Activated CD4-positive, alpha-beta T cell treated with anti-CD3 and anti-CD28 coated beads, Interleukin-2, amount 10 ng/mL, durations not matched to agents 24 days and 14 days (primary cell): ENCODE measurements at places on chromosomes 7 and 10. TPM values are rescaled to one million over a fixed set of nuclear protein-coding genes. Genes with fewer than 3 reads are reported as not detected.

The FAM237B gene
- total RNA-seq, result not detected in 2 replicates

The UNCX gene
- not detected in 2 replicates for total RNA-seq

DNA sequence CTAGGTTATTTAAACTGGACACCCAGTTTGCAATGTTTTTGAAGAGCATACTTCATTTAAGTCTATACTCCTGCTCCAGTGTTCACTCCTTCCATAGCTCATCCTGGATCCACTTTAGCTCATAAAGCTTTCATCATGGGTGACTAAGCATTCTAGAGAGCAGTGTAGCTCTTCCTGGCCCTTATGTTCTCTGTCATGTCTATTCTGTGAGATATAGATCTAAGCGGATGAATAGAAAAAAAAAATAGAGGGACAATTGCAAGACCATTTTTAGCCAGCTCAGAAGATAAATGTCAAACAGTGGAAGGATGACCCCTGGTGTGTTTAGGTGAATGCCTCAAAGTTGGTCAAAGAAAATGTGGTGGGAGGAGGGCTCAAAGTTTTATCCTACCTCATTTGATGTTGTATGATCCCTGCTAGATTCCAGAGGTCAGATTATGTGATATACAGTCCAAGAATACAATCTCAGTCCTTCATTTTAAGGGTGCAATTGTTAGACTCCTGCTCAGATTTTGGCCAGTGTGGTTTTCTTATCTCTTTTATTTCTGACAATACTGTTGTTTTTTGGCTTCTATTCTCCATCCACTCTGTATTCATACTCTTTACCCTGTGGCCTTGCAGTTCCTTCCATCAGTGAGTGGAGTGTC, 7.5 kb upstream of the HECW1 start:
- DNase-seq, result no peak

GRCh38 chr7:1843921-1844335, 173.9 kb downstream of the ELFN1 start:
- no peak for DNase-seq

DNA sequence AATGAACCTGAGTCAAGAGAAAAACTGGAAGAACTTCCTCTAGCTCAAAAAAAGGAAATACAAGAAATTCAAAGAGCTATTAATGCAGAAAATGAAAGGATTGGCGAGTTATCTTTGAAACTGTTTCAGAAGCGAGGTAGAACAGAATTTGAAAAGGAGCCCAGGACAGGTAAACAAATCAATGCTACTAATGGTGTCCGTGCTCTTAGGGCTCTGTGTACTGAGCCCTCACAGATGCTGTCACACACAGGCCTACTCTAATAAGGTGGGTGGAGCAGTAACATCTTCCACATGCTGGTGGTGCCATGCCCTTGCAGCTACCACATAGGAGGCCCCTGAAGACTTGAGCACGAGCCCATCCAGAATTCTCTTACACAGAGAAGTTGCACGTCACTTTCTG, 46.1 kb downstream of the DYNC2I1 start:
- DNase-seq, result no peak

DNA sequence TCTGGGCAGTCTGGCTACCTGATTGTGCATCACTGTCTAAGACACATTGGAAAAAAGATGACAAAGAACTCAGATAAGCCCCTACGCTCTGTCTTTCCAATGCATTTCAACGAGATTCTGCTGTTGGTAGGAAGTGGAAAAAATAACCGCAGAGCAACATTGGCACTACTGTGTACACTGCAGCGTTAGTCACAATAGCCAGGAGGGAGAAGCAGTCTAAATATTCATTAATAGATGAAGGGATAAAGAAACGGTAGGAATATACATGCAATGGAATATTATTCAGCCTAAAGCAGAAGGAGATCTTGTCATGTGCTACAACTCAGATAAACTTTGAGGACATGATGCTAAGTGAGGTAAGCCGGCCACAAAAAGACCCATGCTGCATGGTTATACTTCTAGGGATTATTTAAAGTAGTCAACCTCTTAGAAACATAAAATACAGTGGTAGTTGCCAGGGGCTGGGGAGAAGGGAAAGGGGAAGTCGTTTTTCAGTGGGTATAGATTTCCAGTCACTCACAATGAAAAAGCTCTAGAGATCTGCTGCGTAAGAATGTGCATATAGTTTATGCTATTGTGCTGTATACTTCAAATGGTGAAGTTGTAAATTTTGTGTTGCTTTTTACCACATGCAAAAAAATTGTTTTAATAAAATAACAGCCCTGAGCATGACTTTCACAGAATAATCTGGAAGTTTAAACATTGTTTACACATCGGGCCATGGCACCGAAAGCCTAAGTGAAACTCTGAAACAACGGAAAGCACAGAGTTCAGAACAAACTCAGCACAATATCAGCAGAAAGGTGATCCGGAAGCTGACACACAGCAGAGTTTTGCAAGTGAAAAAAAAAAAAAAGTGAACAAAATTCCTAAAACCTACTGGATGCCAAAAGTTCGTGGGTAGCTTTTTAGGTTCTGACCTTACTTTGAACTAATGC, 40.1 kb downstream of the ELMO1 start:
- peak; percentile 77 for DNase-seq

DNA sequence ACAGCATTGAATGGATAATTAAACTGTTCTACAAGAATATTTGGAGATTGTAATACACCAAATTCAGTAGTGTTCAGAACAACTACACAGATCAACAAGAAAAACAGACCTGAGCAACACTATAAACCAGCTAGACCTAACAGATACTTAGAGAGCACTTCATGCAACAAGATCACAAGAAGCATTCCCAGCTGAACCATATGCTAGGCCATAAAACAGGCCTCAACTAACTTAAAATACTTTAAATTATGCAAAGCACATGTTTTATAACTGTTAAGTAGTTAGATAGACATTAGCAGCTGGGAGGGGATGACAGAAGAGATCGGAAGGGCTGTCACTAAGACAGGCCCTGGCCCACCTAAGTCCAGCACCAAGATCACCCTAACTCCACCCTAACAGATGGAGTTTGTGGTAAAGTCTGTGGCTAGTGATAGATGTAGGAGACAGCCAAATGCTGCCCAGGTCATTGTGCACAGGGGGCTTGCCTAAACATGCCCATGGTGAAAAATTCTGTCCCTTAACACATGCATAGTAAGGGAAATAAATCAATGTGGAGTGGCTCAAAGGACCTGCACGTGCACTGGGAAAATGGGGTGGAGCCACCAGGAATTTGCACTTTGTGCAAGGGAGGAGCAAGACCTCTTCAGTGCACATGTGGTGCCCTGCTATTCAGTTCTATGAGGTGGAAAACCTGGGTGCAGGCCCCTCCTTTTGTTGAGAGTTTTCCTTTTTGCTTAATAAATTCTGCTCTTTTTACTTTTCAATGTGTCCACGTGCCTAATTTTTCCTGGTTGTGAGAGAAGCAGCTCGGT, 567.8 kb upstream of the NRG3 start:
- no peak for DNase-seq

DNA sequence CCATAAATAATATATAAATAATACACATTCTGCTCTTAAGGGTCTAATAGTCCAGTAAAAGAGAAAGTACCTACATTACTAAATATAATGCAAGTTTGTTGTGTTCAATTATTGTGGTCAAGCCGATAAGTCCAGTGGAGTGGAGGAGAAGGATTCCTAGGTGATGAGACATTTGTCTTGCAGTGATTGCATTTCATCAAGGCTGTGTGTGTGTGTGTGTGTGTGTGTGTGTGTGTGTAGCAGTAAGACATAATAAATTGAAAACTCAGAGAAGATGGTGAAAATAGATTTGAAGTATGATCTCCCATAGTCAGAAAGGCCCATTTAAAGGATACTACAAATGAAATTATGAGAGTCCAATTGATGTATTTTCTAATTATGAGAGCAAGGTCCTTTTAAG, 192.5 kb upstream of the SEMA3C start:
- no peak for DNase-seq

- DNase-seq, result peak; percentile 85
These were observed 1.5 kb upstream of the C10orf95 start for GRCh38 chr10:102452672-102453340.

The TMEM176A gene
- not detected in 2 replicates for total RNA-seq

The GRIFIN gene
- total RNA-seq, result not detected in 2 replicates

- no peak for DNase-seq
These were observed 6.9 kb upstream of the CAV2 start for GRCh38 chr7:116492654-116493109.

The AS3MT gene
- total RNA-seq, result 0.57 and 0.79 TPM in 2 replicates

The SCART1 gene
- 0.76 and 0.77 TPM in 2 replicates for total RNA-seq

The IDI2 gene
- not detected in 2 replicates for total RNA-seq

DNA sequence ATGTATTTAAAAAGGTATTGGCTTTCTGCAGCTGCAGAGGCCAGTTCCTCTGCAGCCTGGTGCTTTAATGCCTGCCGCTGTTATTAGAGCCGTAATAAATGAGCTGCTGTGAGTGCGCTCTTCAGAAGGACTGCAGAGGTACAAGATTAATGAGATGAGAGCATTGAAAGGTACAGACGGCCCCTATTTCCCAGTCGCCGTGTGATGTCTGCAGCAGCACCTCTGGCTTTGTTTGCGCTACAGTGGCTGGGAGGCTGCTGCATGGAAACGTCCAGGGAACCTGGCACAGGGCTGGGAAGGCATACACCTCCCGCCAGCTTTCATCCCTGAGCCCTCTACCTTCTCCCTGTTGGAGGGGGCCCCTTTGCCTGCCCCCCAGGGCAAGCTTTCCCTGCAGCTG, 383.8 kb upstream of the ZMIZ1 start:
- no peak for DNase-seq

The C10orf95 gene
- total RNA-seq, result 0.33 and 0.52 TPM in 2 replicates

- DNase-seq, result no peak
These were observed 98.4 kb downstream of the PIP4K2A start for GRCh38 chr10:22615819-22616499.

- DNase-seq, result no peak
These were observed 533.0 kb upstream of the GALNT17 start for GRCh38 chr7:70598976-70599375.

The NACAD gene
- total RNA-seq, result 0.09 and 0.31 TPM in 2 replicates

DNA sequence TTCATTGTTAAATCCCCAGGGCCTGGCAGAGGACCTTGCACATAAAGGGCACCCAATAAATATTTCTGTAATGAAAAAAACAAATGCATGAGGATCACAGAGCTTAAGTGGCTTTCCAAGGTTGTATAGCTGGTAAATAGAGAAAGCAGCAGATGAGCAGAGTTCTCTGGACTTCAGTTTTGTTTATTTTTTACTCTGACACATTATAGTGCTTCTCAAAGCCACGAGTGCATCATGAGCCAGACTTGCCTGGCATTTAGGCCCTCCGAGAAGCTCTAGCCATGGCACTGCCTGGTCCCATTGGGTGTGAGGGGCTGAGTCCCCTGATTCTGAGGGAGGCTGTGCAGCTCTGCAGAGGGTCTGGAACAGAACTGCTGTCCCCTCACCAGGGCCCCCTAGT, 87.2 kb upstream of the ZNF32 start:
- DNase-seq, result no peak

- DNase-seq, result no peak
These were observed 30.3 kb downstream of the C1GALT1 start for GRCh38 chr7:7212612-7213011.

GRCh38 chr7:151038951-151039849, 9.1 kb upstream of the ASIC3 start:
- peak; percentile 76 for DNase-seq

DNA sequence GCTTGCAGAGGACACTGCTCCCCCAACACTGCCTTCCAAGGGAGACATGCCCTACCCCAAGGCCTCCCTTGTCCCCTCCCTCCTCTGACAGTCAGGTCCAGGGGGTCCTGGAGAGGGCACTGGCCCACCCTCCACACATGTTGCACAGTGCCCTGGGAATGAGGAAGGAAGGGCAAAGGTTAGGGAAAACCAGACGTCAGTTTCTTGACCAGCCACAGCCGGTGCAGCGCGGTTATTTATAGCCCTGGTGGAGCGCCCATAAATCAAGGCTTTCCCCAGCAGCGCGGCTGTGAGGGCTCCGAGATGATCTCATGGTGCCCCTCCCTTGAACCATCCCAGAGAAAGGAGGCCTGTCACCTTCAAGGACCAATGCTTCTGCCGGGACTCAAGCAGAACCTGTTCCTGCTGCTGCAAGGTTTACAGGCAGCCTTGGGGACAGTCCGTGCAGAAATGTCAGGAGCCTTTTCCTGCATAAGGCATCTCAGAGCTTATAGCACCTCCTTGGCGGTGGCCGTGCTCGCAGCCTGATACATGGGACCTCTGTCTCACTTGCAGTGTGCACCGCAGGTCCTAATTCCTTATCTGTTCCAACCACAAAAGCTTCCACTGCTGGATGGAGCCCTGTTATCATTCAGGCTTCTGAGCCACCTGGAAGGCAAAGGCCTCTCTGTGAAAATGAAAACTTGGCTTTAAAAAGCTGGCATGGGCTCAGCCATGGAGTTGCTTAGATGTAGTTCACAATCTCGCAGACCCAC, 127.3 kb downstream of the LHPP start:
- DNase-seq, result no peak

The SRGN gene
- total RNA-seq, result 996 and 999 TPM in 2 replicates

DNA sequence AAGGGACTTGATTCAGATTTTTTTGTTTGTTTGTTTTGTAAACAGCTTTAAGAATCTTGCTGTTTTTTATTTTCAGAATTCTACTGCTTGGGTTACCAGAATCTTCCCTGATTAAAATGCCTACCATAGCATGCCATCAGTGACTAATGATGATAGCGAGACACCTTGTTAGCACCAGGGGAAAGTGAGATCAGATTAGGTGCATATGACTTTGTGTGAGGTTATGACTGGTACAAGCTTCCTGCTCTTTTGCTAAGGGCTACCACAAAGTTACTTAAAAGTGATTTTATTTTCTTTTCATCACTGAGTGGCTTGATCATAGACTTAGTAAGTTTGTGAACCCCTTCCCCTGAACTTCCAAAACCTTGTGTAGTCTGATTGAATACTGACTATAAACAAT, 93.5 kb downstream of the SND1 start:
- no peak for DNase-seq

- no peak for DNase-seq
These were observed 1.1 kb upstream of the ICA1 start for GRCh38 chr7:8263048-8263447.

The NUDT5 gene
- total RNA-seq, result 123 and 128 TPM in 2 replicates

- no peak for DNase-seq
These were observed 24.7 kb downstream of the LRMDA start for GRCh38 chr10:75456122-75456521.

DNA sequence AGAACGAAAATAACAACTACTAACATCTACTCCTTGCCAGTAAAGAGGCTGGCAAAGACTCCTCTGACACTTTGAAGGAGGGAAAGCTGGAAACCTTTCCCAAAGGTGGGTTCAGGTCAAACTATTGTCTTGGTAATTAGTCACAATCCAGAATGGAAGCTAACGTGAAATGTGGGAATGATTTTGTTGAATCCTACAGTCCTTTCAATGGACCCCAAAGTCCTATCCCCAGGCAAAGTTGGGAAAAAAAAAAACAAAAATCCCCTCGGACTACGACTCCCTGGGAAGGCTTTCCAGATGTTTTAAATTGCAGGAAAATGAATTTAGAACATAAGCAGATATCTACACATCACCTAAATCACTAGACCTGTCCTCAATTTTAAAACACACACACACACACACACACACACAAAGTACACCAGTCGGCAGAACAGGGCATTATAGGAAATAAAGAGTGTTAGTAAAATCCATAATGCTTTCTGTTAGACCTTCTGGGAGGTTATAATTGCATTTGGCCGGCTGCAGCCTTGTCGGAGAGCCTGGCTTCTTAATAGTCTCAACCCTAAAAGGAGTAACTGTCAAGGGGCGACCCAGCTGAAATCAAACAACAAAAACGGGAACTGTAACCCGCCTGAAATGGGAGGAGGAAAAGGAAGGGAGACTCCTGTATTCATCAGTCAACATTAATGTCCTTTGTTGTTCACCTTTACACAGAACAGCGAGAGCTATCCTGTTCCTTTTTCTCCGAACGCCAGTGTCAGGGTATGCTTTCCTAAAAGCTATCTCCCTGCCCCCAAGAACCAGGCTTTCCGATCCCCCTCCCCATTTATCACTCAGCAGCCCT, 1.5 kb downstream of the DOCK4 start:
- peak; percentile 66 for DNase-seq

The OPALIN gene
- total RNA-seq, result not detected in 2 replicates
